BJ (cell line): ENCODE measurements at places on chromosomes 11 and 22.

DNA sequence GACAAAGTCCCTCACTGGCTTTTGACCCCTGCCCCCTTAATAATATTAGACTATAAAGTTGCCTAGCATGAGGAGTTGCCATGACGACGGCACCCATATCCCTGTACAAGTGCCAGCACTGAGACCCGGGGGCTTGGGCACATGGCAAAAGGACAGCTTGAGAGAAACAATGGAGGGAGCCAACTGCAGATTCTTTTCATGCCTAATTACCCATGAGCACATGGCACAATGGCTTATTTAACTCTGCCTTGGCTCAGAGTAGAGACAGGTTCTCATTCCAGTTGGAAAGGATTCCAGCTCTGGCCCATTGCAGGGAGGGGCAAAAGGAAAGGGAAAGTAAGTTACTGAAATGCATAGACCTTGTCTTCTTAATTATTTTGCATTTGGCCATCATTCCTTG lies 261.2 kb upstream of the UBASH3B start:
- DNase-seq = no peak

- DNase-seq = no peak
These were observed 78.2 kb downstream of the UVRAG start for GRCh38 chr11:75893251-75893650.

GRCh38 chr11:76153571-76153923 lies 52.8 kb downstream of the WNT11 start:
- peak; percentile 59 for DNase-seq

GRCh38 chr11:39102236-39102635 lies 2357.2 kb downstream of the LRRC4C start:
- no peak for DNase-seq

DNA sequence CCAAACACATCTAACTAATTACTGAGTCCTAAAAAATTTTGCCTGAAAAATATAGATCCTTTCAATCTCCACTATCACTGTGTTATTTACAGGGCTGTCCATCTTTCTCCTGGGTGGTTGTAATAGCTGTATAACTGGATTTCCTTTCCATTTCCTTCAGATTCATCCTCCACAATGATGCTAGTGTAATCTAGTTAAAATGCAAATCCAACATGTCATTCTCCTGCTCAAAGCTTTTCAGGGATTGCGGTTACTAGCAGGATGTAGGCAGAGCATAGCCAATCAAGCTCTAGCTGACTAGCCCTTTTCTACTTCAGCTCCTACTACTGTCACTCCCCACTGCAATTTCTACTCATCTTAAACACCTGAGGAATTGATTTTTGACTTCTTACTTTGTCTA lies 283.0 kb downstream of the RAB38 start:
- no peak for DNase-seq

GRCh38 chr11:2768471-2769408 lies 68.9 kb upstream of the KCNQ1OT1 start:
- DNase-seq = peak; percentile 38

GRCh38 chr11:79101656-79102055 lies 339.2 kb downstream of the TENM4 start:
- no peak for DNase-seq

DNA sequence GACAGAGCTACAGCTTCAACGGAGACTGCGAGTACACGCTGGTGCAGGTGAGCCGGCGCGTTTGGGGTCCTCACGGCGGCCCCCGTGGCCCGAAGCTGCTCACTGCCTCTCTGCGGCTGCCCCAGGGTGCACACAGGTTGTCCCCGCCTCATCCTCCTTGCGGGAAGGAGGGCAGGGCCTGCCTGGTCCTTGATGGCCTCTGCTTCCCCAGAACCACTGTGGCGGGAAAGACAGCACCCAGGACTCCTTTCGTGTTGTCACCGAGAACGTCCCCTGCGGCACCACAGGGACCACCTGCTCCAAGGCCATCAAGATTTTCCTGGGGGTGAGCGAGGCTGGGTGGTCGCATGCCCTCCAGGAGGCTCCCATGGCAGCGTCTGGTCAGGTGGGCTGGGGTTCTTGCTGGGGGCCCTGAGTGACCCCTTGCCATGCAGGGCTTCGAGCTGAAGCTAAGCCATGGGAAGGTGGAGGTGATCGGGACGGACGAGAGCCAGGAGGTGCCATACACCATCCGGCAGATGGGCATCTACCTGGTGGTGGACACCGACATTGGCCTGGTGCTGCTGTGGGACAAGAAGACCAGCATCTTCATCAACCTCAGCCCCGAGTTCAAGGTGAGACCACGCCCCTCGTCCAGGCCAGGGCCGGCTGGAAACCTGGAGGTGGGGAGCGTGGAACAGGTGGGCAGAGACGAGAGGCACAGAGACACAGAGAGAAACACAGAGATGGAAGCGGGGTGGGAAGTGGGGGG lies 19.4 kb downstream of the MUC5AC start:
- DNase-seq = no peak

- DNase-seq = no peak
These were observed 3.1 kb downstream of the HYLS1 start for GRCh38 chr11:125890447-125891100.

- DNase-seq = no peak
These were observed 29.2 kb upstream of the PPARA start for GRCh38 chr22:46121079-46121478.

- DNase-seq = no peak
These were observed 2.0 kb upstream of the EHD1 start for GRCh38 chr11:64880240-64881001.

GRCh38 chr11:13534358-13534757 lies 38.6 kb upstream of the PTH start:
- no peak for DNase-seq

GRCh38 chr11:35658020-35658948 lies 4.3 kb upstream of the TRIM44 start:
- no peak for DNase-seq

DNA sequence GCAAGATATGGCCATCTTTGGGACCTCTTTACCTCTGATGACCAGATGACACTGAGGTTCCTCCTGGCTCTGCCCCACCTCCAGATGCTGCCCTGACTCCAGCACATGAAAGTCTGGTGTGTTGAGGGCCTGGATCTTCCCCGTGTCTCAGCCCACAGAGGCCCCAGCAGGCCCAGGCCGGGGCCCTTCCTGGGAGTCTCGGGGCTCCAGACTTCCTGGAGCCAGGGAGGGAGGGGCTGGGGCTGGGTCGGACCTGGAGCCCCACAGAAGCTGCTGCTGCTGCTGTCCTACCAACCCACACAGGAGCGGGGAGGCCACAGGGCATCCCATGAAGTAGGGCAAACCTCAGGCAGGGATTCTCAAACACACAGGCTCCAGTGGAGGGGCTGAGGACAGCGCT lies 32.2 kb upstream of the WNT11 start:
- no peak for DNase-seq

DNA sequence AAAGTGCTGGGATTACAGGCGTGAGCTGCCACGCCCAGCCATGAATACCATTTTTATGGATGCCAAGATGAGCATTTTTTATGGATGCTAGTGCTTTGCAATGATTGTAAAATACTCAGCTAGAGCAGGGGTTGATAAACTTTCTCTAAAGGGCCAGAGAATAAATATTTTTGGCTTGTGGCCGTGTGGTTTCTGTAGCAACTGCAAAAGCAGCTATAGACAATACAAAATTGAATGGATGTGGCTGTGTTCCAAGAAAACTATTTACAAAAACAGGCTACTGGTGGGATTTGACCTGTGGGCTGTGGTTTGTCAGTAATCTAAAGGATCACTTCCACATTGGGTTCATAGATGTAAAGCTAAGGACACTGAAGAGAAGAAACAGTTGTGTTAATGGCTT lies 56.0 kb downstream of the COMMD9 start:
- DNase-seq = no peak
